ENCODE measurements at places on chromosomes 11 and 22.

DNA sequence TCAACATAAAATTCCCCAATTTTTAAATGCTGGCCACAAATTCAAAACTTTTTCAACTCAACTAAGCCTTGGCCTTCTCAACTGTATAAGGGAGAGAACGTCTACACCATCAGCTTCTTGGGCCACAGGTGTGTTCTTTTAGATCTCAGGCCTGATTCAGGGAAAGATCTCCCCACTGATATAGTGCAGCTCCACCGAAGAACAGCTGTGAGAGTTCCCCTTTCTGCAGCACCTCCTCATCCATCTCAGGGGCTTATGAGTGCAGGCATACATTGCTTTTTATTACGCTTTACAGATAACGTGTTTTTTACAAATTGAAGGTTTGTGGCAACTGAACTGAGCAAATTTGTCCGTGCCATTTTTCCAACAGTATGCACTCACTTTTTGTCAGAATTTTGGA lies 8.0 kb upstream of the CD82 start:
- no peak for DNase-seq

DNA sequence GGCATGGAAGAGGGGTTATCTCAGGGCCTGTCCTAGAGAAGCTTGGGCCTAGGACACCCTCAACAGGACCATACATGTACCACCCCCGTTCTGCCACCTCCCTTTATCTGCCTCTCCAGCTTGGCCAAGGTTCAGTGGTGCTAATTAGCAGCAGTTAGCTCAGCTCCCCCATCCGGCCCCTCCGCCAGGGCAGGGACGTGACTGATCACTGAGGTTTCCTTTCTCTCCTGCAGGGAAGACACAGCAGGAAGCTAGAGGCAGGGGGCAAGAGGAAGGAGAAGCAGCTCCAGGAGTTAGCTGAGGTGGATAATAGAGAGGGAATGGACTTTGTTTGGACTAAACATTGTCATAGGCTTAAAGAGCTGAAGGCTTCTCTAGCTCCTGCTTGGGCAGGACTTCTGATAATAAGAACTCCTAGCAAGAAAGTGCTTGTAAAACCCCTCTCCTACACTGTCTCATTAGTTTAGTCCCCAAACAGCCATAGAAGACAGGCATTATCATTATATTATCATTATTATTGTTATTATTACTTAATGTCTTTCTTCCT lies 53.8 kb downstream of the BUD13 start:
- DNase-seq: no peak

DNA sequence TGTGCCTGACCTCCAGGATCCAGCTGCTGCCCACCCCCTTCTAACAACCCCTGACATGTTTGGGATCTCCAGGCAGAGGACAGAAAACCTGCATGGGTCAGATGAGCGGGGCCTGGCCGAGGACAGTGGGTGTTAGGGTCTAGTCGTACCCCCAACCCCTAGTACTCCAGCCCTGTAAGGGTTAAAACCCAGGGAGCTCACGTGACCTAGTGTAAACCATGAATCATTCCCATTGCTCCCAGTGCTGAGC lies 89.1 kb upstream of the CRYBB3 start:
- DNase-seq: no peak

- DNase-seq: no peak
Observed at GRCh38 chr11:35017528-35018342, 101.3 kb downstream of the PDHX start.

DNA sequence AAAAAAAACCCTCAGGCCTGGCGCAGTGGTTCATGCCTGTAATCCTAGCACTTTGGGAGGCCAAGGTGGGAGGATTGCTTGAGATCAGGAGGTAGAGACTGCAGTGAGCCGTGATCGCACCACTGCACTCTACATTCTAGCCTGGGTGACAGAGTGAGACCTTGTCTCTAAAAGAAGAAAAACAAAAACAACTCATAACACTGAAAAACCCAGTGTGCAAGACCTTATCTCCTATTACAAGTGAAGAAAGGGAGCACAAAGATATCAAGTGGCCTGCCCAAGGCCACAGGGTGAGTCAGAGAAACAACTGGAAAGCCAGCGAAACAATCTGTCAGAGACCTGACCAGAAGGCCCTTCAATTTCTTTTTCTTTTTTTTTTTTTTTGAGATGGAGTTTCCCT lies 2.5 kb downstream of the TXN2 start:
- DNase-seq: no peak

GRCh38 chr11:31478223-31478590 lies 31.2 kb downstream of the IMMP1L start:
- no peak for DNase-seq

All from DMS53 (cell line).